ENCODE measurements at places on chromosomes 3 and 15. TPM values are rescaled to one million over a fixed set of nuclear protein-coding genes. Genes with fewer than 3 reads are reported as not detected.

- H3K4me3 ChIP-seq, result no peak overlapping the region
- no peak for DNase-seq
- no peaks in the 10 kb centered on the region for H3K36me3 ChIP-seq
- no peaks in the 10 kb centered on the region for H3K4me1 ChIP-seq
These were observed 46.5 kb upstream of the TIMP4 start for GRCh38 chr3:12205171-12205570.

Gene LYZL4
- total RNA-seq, result not detected

Gene SLC27A2
- total RNA-seq, result 14.0 TPM

- no peak overlapping the region for H3K4me3 ChIP-seq
- H3K36me3 ChIP-seq, result no peaks in the 10 kb centered on the region
- H3K27me3 ChIP-seq, result peaks cover 4% of the 10 kb centered on the region
- H3K27ac ChIP-seq, result no peak overlapping the region
These were observed 347.9 kb downstream of the MCTP2 start for GRCh38 chr15:94579286-94579685.

Gene PCCB
- total RNA-seq, result 48.9 TPM

Gene ZBTB20
- total RNA-seq, result 42.1 TPM

Gene SOX14
- not detected for total RNA-seq

DNA sequence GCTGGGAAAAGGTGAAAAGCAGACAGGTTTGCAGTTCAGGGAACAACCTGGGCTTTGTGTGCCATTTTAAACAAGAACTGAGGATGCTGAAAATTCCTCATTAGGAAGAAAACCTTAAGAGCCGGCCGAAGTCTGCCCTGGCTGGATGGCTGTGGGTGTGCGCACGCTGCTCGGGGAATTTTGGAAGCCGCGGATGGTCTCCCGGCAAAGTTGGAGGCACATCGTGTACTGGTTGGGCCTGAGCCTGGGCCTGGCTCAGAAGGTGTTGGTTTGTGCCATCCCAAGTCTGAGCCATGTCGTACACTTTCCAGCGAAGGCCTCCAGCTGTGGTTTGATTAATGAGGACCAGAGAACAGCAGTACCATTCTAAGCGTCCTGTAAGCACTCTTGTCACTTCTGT lies 188.2 kb downstream of the ATP10A start:
- no peaks in the 10 kb centered on the region for H3K36me3 ChIP-seq
- H3K4me3 ChIP-seq, result no peak overlapping the region
- H3K27me3 ChIP-seq, result no peaks in the 10 kb centered on the region

Gene SLC22A13
- total RNA-seq, result 0.47 TPM

DNA sequence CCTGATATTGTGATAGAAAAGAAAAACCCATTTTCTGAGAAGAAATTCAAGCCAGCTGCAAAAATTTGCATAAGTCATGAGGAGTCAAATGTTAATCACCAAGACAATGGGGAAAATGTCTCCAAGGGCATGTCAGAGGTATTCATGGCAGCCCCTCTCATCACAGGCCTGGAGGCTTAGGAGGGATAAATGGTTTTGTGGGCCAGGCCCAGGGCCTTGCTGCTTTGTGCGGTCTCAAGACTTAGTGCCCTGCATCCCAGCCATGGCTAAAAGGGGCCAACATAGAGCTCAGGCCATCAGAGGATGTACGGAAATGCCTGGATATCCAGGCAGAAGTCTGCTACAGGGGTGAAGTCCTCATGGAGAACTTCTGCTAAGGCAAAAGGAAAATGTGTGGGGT lies 631.1 kb downstream of the NLGN1 start:
- H3K36me3 ChIP-seq, result no peaks in the 10 kb centered on the region
- H3K27ac ChIP-seq, result no peak overlapping the region
- no peaks in the 10 kb centered on the region for H3K4me1 ChIP-seq
- DNase-seq, result no peak
- H3K4me3 ChIP-seq, result no peak overlapping the region
- H3K27me3 ChIP-seq, result no peaks in the 10 kb centered on the region

DNA sequence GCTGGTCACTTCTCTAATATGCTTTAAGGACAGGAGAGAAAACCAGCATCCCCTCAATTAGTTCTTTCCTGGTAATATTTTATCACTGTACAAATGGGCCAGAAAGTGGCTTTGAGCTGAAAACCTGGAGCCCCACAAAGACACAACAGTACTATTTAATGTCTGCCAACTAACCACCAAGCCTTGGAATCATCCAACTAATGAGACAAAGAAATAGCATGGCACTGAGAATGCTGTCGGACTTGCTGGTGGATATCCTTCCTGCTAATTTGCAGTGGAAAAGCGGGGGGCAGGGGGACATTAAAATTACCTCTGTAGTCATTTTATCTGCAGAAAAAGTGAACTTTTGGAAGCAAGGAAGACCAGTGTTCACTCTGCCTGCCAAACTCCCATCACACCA lies 288.5 kb downstream of the KBTBD8 start:
- no peak overlapping the region for H3K4me3 ChIP-seq
- no peak for DNase-seq
- H3K4me1 ChIP-seq, result no peaks in the 10 kb centered on the region
- H3K27ac ChIP-seq, result no peak overlapping the region

DNA sequence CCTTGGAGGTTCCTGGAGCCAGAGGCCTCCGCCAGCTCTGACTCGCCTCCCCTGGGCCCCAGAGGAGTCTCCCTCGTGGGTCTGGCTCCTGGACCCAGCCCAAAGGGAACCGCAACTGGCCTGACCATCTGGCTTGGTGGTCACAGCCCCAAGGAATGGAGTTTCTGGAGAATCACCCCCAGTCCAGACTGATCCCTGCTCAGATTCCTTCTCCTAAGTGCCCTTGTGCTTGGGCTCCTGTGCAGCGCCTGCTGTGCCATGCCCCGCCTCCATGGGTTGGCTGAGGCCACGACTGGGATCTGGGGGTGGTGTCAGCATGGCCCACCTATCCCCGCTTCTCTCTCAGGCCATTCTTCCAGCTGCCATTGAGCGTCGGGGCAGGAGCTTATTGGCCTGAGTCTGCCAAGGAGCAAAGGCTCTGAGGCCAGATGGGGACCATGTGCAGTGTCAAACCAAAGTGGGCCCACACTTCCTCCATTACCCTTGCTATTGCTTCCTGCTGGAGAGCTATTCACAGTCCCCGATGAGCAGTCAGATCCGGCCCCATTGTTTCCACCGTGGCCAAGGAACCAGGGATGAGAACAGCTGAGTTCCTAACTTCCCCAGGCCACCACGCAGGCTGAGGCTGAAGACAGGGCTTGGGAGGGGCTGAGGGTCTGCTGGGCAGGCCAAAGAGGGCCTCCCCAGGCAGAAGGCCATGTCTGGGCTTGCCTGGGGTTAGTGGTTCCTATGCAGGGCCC lies 19.0 kb downstream of the CSPG4 start:
- H3K4me1 ChIP-seq, result peaks cover 19% of the 10 kb centered on the region
- no peaks in the 10 kb centered on the region for H3K27me3 ChIP-seq
- H3K27ac ChIP-seq, result peak overlapping the region; percentile 39
- no peaks in the 10 kb centered on the region for H3K36me3 ChIP-seq
- no peak overlapping the region for H3K4me3 ChIP-seq
- DNase-seq, result no peak

DNA sequence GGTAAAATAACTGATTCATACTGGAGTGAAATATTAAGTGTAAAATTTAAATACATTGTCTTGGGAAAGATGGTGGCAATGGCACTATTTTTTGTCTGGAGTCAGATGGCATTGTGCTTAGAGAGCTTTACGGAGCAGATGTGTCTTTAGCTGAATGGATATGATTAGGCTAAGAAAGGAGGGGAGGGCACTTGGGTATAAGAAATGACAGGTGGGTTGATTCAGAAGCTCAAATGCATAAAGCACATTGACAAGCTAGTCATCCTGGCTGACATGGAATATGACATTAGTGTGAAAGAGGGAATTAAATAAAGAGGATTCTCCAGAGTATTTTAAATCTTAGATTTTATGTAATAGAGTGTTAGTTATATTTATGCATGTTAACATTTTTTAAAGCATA lies 570.1 kb upstream of the CBLB start:
- H3K27me3 ChIP-seq, result no peaks in the 10 kb centered on the region
- H3K4me3 ChIP-seq, result no peak overlapping the region
- no peak for DNase-seq
- H3K36me3 ChIP-seq, result no peaks in the 10 kb centered on the region

- no peak overlapping the region for H3K27ac ChIP-seq
- H3K36me3 ChIP-seq, result no peaks in the 10 kb centered on the region
- no peak overlapping the region for H3K4me3 ChIP-seq
- H3K27me3 ChIP-seq, result no peaks in the 10 kb centered on the region
- H3K4me1 ChIP-seq, result no peaks in the 10 kb centered on the region
- DNase-seq, result no peak
These were observed 351.4 kb downstream of the OXSM start for GRCh38 chr3:26141296-26141695.

Gene XRN1
- 21.3 TPM for total RNA-seq

DNA sequence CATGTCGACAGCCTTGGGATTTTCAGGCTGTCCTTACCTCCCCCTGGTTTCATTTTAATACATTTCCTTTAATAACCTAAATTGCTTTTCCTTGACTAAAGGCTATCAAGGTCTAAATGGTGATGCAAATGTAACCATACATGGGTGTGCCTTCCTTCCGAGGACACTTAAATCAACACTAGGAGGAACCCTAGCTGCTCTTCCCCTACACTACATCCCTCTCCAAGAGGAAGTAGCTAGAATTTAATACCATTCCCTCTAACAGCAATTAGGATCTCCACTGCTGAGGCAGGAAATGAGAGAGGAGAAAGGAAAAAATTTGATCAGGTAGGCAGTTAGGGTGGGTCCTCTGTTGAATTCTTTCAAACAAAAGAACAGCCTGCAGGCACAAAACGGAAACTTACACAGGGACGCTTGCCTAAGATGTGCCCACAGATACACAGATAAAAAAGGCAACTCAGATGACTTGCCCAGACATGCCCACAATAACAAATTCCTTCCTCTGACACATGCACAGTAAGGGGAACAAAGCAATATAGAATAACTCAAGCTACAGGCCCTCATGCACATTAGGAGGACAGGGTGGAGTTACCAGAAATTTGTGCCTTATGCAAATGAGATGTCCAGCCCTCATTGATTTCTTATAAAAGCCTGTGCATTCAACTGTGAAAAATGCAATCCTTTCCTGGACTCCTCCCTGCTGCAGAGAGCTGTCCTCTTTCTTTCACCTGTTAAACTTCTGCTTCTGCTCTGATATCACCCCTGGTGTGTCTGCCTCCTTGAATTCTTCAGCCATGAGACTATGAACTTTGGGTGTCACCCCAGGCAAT lies 1024.4 kb upstream of the CADM2 start:
- no peak overlapping the region for H3K4me3 ChIP-seq
- DNase-seq, result no peak
- H3K27me3 ChIP-seq, result no peaks in the 10 kb centered on the region
- no peak overlapping the region for H3K27ac ChIP-seq
- no peaks in the 10 kb centered on the region for H3K36me3 ChIP-seq
- no peaks in the 10 kb centered on the region for H3K4me1 ChIP-seq

Gene TMCO5A
- not detected for total RNA-seq

- no peak overlapping the region for H3K27ac ChIP-seq
- no peak overlapping the region for H3K4me3 ChIP-seq
- DNase-seq, result peak; percentile 10
- no peaks in the 10 kb centered on the region for H3K36me3 ChIP-seq
These were observed 97.2 kb downstream of the CLDN1 start for GRCh38 chr3:190224863-190225692.

GRCh38 chr15:82139823-82140268 lies 94.0 kb upstream of the MEX3B start:
- no peaks in the 10 kb centered on the region for H3K36me3 ChIP-seq
- no peak overlapping the region for H3K4me3 ChIP-seq
- H3K27ac ChIP-seq, result no peak overlapping the region
- no peaks in the 10 kb centered on the region for H3K4me1 ChIP-seq
- peak; percentile 33 for DNase-seq

DNA sequence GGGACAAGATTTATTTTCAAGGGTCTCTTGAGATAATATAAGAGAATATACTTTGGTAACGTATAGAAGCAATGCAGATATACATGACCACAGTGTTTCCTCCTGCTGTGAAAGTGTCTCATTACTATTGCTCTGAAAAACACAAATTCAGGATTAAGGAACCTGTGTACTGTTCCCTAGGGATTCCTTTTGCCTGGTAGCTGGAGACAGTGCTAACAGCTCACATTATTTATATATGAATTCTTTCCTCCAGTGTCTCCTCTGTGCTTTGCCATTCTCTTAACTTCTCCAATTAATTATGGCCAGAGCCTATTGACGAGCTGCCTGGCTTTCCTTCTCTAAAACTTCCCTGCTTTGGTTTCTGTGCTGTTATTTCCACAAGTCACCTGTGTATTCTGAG lies 235.4 kb downstream of the OTOL1 start:
- no peaks in the 10 kb centered on the region for H3K4me1 ChIP-seq
- H3K36me3 ChIP-seq, result no peaks in the 10 kb centered on the region

DNA sequence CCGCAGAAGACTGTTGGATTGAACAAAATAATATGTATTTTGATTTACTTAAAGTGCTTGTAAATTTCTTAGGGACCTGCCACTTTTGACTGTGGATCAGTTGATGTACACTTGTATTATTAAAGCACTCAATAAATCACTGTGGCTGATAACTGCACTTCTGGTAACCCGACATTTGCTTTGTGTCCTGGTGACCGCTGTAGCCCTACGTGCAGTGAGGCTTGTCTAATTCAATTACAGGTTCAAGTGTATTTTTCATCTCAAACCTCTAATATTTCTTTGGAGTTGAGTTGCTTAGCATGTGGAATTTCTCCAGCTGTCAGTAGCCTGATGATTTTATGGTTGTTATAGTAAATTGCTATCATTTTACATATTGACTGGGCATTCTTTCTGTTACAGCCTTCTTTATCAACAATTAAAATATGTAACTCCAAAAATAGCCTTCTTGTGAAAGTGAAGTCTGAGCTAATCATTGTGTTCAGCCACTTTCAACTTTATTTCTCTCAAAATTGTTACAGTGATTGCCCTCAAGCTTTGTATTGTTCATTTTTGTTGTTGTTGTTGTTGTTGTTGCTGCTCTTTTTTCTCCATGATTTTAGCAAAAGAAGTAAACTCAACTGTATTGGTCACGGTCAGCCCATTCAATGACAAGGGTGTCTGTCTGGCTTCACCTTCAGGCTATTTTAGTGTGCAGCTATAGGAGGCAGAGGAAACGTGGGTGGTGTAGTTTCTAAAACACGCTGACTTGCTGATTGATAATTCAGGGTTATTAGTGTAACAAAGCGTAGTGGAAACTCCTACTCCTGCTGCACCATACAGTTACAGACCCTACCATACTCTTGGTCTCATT lies 215.1 kb upstream of the UBE2E1 start:
- no peak overlapping the region for H3K27ac ChIP-seq
- no peak for DNase-seq

DNA sequence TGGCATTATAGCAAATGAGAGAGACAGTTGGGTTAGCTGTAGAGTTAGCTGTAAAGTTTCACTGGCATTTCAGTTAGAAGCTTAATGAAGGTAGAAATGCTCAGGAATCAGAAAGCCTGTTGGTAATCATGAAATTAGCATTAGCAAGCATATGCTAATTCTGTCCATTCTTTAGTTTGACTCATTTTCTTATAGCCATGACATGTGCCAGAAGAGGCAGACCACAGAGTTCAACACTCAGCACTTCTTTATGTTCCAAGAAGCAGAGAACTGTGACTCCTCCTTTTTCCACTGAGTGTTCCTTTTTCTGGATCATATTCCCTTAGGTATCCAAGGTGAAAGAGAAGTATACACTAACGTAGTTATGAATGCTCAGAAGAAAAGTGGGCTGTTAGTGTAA lies 276.2 kb upstream of the SGO1 start:
- H3K36me3 ChIP-seq, result no peaks in the 10 kb centered on the region
- no peaks in the 10 kb centered on the region for H3K27me3 ChIP-seq
- DNase-seq, result no peak
- H3K4me3 ChIP-seq, result no peak overlapping the region
- H3K27ac ChIP-seq, result no peak overlapping the region
